ENCODE measurements at places on chromosomes 5 and 9.

DNA sequence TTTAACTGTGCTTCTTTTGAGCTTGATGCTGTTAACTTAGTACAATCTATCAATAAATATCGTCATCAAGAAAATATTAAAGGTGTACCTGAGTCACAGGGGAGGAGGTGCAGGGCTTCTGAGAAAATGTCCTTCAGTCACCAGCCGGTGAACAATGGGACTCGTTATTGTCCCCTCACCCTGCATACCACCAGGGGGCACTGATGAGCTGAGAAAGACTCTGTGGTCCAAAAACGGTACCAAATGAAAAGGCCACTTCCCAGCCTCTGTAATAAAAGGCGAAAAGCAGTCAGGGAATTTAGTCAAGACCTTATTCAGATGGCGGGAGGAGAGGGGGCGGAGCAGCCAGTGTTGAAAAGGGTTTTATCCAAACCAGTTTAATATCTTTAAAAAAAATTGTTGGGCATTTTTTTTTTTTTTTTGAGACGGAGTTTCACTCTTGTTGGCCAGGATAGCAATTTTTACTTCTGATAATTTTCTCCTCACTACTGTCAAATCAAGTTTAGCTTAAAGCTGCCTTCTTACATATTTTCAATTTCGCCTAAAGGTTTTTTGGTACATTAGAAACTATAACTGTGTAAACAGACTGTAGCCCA lies 271.9 kb upstream of the ADAMTS16 start:
- peak; percentile 61 for DNase-seq

GRCh38 chr9:68443624-68444023 lies 87.2 kb downstream of the PGM5 start:
- DNase-seq: no peak

DNA sequence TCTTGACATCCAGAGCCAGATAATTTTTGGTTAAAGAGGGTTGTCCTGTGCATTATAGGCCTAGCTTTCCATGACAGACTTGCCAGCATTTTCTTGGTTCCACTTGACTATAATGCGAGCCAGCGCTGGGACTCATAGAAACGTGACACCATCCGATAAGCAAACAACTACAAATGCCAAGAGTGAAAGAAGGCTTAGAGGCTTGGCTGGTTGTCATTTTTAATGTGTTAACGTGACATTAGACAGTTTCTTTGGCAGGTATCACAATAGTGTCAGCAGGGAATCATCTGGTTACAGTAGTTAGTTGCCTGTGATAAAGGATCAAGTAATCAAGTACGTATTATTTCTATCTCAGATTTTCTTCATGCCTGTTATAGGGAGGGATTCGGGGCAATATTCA lies 20.0 kb upstream of the LIFR start:
- DNase-seq: no peak

DNA sequence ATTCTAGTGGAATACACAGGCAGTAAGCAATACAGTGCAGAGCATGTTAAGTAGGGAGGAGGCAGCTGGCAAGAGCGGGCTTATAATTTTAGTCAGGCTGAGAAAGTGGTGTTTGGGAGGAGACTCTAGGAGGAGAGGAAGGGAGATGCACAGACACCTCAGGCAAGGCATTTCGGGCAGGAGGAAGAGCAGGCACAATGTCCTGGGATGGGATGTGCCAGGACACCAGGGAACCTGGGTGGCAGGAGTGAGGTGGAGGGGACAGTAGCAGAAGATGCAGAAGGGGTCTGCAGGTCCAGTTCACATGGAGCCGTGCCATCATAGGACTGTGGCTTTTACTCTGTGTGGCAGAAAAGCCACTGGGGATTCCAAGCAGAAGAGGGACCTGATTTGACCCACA lies 143.7 kb upstream of the FSTL4 start:
- no peak for DNase-seq

DNA sequence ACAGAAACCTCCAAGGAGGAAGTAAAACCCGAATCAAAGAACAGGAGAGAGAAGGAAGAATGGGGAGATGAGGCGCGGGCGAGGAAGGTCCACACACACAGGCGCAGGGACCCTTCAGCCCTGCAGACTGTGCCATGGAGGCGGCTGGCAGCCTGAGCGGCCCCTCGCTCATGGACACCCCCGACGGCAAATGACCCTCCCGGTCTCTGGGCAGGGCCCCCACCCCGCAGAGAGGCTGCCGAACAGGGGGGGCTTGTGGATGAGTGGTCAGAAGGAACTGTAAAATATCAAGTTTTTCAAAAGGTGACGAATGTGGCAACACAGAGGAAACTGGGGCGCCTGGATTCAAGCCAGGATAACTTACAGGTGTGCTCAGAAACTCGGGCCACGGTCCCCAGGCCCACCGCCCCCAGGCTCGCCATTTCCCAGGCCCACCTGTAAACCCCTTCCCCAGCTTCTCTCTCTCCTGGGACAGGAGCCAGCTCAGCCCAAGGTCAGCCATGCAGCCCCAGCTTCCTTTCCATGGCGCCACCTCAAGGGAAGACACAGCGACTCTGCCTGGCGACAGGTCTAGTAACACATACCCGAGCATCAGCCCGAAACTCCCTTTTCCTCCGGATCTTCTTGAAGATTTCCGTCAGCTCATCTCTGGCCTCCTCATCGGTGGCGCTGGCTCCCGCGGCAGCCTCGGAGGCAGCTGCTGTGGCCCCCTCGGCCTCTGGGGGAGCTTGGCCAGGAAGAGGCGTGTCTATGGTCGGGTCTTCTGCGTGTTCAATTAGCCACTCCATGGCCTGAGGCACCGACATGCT lies 16.5 kb downstream of the UBAC1 start:
- DNase-seq: no peak

DNA sequence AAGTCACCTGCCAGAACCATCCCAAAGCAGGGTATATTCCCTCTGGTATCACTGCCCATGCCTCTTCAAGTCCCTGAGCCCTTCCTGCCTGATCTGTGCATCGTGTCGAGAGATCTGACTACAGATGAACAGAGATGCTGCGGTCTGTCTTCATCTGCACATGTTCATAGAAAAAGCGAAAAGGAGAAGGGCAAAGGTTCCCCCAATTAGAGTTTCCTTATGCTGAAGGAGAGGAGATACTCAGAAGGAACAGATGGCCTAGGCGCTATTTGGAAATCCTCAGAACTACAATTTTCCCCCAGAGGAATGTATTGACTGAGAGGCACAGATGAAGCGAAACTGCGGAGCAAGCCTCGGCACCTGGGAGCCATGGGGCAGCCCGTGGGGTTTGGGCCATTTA lies 170.9 kb downstream of the SEC61B start:
- no peak for DNase-seq

GRCh38 chr9:22863106-22863505 lies 416.5 kb downstream of the DMRTA1 start:
- no peak for DNase-seq

- DNase-seq: no peak
Observed at GRCh38 chr5:174734571-174735497, 10.5 kb downstream of the MSX2 start.

DNA sequence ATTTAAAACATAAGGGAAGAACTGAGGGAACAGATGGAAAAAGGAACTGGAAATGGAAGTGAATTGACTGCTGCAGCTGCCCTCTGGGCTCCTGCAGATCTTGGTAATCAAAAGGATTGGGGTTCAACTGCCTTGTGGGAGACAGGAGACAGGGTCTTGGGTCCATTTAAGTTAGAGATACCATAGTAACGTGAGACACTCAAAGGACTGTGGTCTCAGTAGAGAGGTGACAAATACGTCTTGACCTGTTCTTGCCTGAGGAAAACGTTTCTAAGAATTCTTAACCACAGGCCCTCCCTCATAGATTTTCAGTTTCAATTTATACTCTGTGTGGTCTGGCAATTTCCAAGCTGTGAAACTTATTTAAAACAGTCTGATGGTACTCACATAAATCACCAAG lies 100.8 kb upstream of the DHFR start:
- DNase-seq: no peak

DNA sequence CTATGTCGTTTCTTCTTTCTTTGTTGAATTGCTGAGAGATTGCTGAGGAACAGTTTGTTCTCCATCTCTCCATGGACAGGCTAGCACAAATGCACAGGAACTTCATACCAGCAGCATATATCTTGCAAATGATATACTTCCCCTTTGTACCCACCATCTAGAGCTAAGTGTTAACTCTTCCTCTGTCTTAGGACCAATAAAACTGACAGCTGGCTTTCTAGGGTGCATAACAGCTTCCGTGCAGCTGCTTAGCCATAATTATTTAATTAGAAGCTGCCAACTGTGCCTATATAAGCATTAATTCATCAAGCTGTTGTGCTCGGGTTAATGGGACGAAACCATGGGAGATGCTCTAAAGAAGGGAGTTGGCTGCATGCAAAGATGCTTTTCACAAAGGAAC lies 38.7 kb downstream of the KCTD16 start:
- no peak for DNase-seq

DNA sequence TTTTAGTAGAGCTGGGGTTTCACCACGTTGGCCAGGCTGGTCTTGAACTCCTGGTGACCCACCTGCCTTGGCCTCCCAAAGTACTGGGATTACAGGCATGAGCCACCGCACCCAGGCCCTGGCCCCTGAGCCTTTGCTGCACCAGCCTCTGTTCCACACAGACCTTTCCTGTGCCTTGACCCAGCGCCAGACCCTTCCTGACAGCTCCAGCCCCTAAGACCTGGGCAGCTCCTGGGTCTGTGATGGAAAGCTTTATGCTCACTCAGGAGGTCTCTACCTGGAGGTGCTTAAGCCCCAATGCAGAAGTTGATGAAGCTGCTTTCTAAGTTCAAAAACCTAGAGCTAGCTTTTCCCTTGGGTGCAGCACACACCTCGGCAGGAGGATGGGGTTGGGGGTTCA lies 58.8 kb upstream of the NEK6 start:
- DNase-seq: no peak

GRCh38 chr5:165209101-165209727 lies 1703.8 kb downstream of the MAT2B start:
- DNase-seq: peak; percentile 16

- DNase-seq: no peak
Observed at GRCh38 chr5:57362951-57363350, 119.7 kb downstream of the ACTBL2 start.

DNA sequence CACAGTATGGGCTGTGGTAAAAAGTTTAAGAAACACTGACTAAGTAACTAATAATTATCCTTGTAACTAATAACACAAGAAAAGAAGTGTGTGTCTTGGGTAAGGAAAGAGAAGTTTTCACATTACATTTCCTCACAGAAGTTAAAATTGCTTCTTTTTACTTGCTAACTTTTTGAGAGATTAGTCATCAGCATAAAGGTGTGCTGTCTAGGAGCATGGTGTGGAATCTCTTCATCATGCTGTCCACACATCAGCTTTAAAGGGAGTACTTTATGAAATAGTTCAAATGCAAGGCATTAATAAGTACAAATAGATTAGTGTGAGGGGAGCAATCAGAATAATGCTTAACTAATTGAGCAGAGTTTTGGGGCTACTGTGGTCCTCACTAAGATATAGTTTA lies 29.8 kb downstream of the WDR36 start:
- DNase-seq: no peak

- DNase-seq: no peak
Observed at GRCh38 chr5:74199005-74199404, 441.5 kb downstream of the ENC1 start.

Data from inflammatory macrophage treated with lipopolysaccharide for 1 hour (primary cell).